ENCODE measurements at places on chromosomes 3 and 15.

DNA sequence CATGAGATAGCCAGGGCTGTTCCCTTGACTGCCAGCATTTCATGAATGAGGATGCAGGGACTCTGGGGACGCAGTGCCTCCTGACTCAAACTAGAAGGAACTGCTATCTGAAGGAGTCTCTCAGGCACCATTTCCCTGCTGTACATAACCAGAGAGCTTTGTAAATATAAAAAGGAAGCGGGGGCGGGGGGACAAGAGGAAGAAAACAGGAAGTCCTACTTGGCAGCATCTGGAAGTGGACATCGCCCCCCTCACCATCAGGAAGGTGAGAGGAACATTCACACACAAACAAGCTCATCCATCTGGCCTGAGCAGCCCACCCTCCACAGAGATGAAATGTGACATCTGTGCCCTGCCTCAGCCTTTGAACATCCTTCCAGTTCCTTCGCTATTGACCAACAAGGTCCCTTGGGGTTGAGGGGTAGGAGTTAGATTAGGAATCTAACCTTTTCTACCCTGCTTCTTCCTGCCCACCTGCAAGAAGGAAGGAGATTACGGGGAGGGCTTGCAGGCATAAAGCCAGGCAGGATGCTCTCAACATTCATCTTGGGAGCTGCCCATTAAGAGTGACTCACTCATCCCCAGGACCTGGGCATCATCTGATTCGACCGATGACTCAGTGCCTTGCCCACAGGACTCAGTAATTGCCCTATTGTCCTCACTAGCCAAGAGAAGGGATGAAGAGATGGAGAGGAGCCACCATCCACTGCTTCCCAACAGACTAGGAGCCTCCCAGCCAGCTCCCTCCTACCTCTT is 31.9 kb downstream of the SH3BP5 start:
- no peak for DNase-seq

- DNase-seq = no peak
Observed at GRCh38 chr3:131843174-131843573, 191.6 kb downstream of the CPNE4 start.

GRCh38 chr3:83131236-83131635 is 1369.8 kb upstream of the GBE1 start:
- no peak for DNase-seq

- DNase-seq = no peak
Observed at GRCh38 chr3:138062037-138062436, 52.1 kb downstream of the CLDN18 start.

GRCh38 chr15:80105193-80105592 is 45.7 kb downstream of the ZFAND6 start:
- no peak for DNase-seq

DNA sequence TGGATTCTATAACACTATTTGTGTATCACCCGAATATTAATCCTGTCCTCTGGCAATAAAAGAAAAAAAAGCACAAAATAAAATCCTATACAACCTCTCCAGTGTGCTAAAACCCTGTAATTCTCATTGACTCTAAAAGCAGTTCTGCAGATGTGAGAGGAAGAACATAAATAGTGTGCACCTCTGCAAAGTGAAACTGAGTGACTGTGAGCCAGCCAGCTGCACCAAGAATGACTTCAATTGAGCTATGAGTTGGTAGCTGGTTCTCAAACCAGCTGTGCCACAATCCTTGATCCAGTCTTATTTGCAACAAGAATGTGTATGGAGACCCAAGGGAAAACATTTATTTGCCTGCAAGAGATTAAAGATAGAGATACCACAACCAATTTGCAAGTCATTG is 31.2 kb upstream of the COL8A1 start:
- DNase-seq = no peak

GRCh38 chr3:182921665-182922355 is 58.5 kb downstream of the DCUN1D1 start:
- DNase-seq = no peak

Measured in GM13977 (cell line).